ENCODE measurements at places on chromosomes 1 and 21. TPM values are rescaled to one million over a fixed set of nuclear protein-coding genes. Genes with fewer than 3 reads are reported as not detected.
A peak's percentile ranks its signal among the peaks of the same experiment; 100 is the strongest.

C1orf210 gene
- not detected for total RNA-seq

DNA sequence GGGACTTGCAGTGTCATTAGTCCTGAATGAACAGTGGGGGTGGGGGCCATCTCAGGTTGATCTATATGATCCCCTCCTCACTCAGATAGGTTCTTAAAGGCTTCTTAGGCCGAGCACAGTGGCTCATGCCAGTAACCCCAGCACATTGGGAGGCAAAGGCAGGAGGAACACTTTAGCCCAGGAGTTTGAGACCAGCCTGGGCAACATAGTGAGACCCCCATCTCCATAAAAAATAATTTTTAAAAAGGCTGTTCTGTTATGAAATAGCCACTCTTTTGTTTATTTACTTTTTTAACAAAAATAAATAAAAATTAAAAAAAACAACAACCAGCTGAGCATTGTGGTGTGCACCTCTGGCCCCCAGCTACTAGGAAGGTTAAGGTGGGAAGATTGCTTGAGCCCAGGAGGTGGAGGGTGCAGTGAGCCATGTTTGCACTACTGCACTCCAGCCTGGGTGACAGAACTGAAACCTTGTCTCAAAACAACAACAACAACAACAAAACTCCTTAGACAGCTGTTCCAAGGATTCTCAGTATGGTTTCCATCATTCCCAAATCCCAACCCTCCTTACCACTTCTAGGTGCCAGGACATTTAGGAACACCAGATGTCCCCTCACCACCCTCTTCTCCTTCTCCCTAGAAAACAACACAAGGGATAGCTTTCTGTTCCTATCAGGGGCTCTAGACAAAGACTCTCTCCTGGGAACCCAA is 2.0 kb upstream of the TRAPPC3 start:
- H3K27ac ChIP-seq: peak overlapping the region; percentile 97
- H3K4me1 ChIP-seq: peaks cover 65% of the 10 kb centered on the region
- no peak for DNase-seq
- peak overlapping the region; percentile 100 for H3K4me3 ChIP-seq
- no peaks in the 10 kb centered on the region for H3K27me3 ChIP-seq

CELA2A gene
- not detected for total RNA-seq

- peaks cover 26% of the 10 kb centered on the region for H3K36me3 ChIP-seq
- H3K27ac ChIP-seq: peak overlapping the region; percentile 46
- DNase-seq: peak; percentile 66
- H3K4me3 ChIP-seq: peak overlapping the region; percentile 97
Measured at GRCh38 chr1:27527890-27528817, 38.2 kb upstream of the WASF2 start.

GRCh38 chr1:39922251-39922688 is 20.6 kb upstream of the MYCL start:
- H3K36me3 ChIP-seq: no peaks in the 10 kb centered on the region
- no peak overlapping the region for H3K27ac ChIP-seq
- DNase-seq: no peak
- H3K27me3 ChIP-seq: no peaks in the 10 kb centered on the region
- no peak overlapping the region for H3K4me3 ChIP-seq

- no peak overlapping the region for H3K4me3 ChIP-seq
- H3K36me3 ChIP-seq: no peaks in the 10 kb centered on the region
- no peaks in the 10 kb centered on the region for H3K4me1 ChIP-seq
- H3K27ac ChIP-seq: no peak overlapping the region
- H3K27me3 ChIP-seq: peaks cover 8% of the 10 kb centered on the region
- DNase-seq: no peak
Measured at GRCh38 chr1:210321131-210321530, 7.6 kb upstream of the HHAT start.

DNA sequence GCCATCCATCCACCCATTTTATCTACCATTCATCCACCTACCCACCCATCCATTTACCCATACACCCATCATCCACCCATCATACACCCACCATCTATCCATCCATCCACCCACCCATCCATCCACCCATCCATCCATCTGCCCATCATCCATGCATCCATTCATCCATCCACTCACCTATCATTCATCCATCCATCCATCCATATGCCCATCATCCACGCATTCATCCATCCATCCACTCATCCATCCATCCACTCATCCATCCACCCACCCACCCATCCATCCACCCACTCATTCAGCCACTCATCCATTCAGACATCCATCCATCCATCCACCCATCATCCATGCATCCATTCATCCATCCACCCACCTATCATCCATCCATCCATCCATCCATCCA is 31.9 kb upstream of the UTS2 start:
- H3K36me3 ChIP-seq: no peaks in the 10 kb centered on the region
- peaks cover 18% of the 10 kb centered on the region for H3K27me3 ChIP-seq
- no peak overlapping the region for H3K27ac ChIP-seq
- no peak overlapping the region for H3K4me3 ChIP-seq

- no peak overlapping the region for H3K27ac ChIP-seq
- peaks cover 5% of the 10 kb centered on the region for H3K27me3 ChIP-seq
- H3K4me1 ChIP-seq: no peaks in the 10 kb centered on the region
- H3K4me3 ChIP-seq: no peak overlapping the region
- H3K36me3 ChIP-seq: no peaks in the 10 kb centered on the region
Measured at GRCh38 chr1:171055966-171056643, 34.6 kb upstream of the FMO3 start.

FAM163A gene
- not detected for total RNA-seq

CPTP gene
- 11.0 TPM for total RNA-seq

GRCh38 chr1:167489571-167490340 is 28.6 kb downstream of the CD247 start:
- peak overlapping the region; percentile 96 for H3K27ac ChIP-seq
- H3K36me3 ChIP-seq: peaks cover 71% of the 10 kb centered on the region
- no peaks in the 10 kb centered on the region for H3K27me3 ChIP-seq

DNA sequence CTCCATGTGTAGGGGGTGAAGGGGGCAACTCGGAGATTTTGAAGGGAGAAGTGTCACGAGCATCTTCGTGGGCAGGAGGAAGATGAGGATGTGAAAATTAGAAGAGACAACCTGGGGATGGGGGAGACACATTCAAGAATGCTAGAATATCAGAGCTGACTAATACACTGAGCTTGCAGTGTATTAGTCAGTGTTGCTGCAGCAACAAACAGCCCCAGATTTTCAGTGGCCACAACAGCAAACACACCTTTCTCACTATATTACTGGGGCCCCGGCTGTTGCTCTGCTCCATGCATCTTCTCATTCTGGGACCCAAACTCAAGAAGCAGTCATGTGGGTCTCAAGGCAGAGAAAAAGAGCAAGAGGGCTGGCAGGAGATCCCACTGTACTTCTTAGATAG is 74.8 kb upstream of the SIM2 start:
- H3K4me1 ChIP-seq: no peaks in the 10 kb centered on the region
- no peaks in the 10 kb centered on the region for H3K36me3 ChIP-seq
- DNase-seq: no peak
- H3K27ac ChIP-seq: no peak overlapping the region

GRCh38 chr1:115922801-115923200 is 53.5 kb upstream of the SLC22A15 start:
- no peak overlapping the region for H3K27ac ChIP-seq
- no peaks in the 10 kb centered on the region for H3K36me3 ChIP-seq
- H3K4me1 ChIP-seq: peaks cover 2% of the 10 kb centered on the region

PDC gene
- not detected for total RNA-seq

DNA sequence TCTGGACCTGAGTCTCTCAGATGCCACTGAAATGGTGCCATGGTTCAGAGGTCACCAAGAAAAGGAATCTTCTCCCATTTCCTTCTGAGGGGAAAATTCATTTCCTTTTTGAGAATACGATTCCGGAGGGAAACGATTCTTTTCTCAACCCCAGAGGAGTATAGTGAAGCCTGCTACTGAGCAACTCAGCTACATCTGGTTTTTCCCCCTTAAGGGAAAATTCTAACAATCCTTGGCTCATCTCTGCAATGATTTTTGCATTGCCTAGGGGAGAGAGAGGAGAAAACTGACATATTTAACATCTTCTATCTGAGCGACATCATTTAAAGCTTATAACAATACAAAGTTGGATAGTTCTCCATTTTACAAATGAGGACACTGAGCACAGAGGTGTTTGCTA is 22.4 kb upstream of the KANK4 start:
- no peak overlapping the region for H3K27ac ChIP-seq
- no peak overlapping the region for H3K4me3 ChIP-seq
- no peaks in the 10 kb centered on the region for H3K36me3 ChIP-seq
- H3K27me3 ChIP-seq: no peaks in the 10 kb centered on the region
- H3K4me1 ChIP-seq: no peaks in the 10 kb centered on the region

SPATA17 gene
- not detected for total RNA-seq

ANKRD65 gene
- total RNA-seq: not detected

NKAIN1 gene
- not detected for total RNA-seq

GRCh38 chr1:3679098-3679555 is 26.8 kb downstream of the TP73 start:
- peaks cover 14% of the 10 kb centered on the region for H3K27me3 ChIP-seq
- no peak overlapping the region for H3K27ac ChIP-seq
- peaks cover 17% of the 10 kb centered on the region for H3K4me1 ChIP-seq

DNA sequence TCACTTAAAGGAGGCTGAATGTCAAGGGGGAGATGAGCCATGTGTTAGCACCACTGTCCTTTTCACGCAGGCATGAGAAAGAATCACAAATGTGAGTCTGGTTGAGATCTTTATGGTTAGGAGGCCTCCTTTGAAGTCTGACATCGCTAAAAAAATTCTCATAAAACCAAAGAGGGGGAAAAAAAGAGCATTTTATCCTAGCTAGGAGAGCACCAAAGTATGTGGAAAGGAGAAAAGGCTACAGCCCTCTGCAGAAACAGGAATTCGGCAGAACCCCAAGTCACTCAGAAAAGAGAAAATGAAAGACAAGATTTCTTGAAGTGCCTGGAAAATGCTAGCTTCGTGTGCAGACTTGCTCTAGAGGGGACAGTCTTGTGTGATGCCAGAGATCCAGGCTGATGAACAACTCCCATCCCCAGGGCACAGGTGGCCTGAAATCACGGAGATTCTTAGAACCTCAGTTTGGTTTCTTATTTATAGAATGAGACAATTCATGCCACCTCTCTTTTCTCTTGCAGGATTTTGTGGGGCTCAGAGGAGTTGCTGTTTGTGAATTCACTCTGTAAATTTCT is 61.5 kb downstream of the RUNX1 start:
- no peaks in the 10 kb centered on the region for H3K36me3 ChIP-seq
- no peaks in the 10 kb centered on the region for H3K27me3 ChIP-seq
- H3K27ac ChIP-seq: peak overlapping the region; percentile 92

DNA sequence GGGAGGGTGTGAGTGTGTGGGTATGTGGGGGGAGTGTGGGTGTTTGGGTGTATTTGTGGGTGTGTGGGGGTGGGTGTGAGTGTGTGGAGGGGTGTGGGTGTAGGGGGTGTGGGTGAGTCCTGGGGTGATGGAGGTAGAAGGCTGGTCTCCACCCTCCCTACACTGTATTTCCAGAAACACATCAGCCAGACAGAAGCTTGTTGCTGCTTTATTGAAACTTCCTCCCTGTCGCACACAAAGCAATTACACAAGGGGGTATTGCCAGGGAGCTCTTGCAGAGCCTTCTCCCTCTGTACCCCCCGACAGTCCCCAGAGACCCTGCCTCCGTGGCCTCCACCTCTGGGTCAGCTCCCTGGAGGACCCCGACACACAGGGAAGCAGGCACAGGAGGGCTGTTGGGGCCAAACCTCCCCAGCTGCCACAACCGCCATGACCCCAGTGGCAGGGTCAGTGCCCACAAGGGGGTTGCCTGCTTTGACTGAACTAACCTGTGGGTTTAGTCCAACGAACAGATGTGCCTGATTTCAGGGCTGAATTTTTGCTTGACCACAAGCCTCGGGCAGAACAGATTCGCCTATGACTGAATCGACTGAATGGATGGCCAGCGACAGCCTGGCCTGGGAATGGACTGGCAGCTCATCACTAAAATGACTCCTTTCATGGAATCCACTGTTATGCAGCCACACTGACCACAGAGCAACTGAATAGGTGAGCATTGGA is 9.1 kb upstream of the MATN1 start:
- peaks cover 22% of the 10 kb centered on the region for H3K4me1 ChIP-seq
- H3K27ac ChIP-seq: peak overlapping the region; percentile 73
- no peaks in the 10 kb centered on the region for H3K27me3 ChIP-seq
- DNase-seq: no peak
- no peak overlapping the region for H3K4me3 ChIP-seq

DNA sequence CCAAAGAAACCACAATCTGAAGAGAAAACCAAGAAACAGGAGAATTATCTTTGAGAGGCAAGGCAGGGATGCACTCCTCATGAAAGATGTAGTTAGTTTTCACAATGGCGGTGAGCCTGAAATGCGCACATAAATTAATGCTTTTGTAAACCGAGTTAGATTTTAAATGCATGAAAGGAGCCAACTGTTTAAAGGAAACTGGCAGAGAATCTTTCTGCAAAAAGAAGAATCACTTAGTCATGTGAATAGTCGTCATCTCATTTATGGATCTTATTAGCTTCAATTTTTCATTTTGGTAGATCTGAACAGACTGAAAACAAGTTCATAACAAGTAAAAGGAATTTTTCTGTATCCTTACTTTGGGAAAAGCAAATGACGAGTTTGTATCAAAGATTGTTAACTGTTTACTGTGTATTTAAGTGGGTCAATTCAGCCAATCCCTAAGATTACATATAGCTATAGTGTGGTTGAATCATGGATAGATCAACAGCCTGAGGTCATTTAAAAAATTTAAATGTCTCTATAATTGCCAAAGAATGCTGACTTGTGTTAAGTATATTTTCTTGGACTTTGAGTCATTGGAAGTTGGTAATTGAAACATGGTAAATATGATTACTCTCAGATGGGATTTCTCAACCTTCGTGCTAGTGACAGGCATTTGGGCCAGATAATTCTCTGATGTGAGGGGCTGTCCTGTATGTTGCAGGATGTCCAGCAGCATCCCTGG is 226.6 kb upstream of the KAZN start:
- peaks cover 2% of the 10 kb centered on the region for H3K27me3 ChIP-seq
- no peaks in the 10 kb centered on the region for H3K36me3 ChIP-seq
- H3K27ac ChIP-seq: no peak overlapping the region

All from activated CD8-positive, alpha-beta T cell treated with anti-CD3 and anti-CD28 coated beads for 36 hours (primary cell).